ENCODE measurements at places on chromosomes 3 and 15. TPM values are rescaled to one million over a fixed set of nuclear protein-coding genes. Genes with fewer than 3 reads are reported as not detected.

Gene PIGZ
- polyA plus RNA-seq, result 0.92 TPM

- H3K27me3 ChIP-seq, result no peaks in the 10 kb centered on the region
- H3K36me3 ChIP-seq, result no peaks in the 10 kb centered on the region
- H3K4me3 ChIP-seq, result no peak overlapping the region
- no peak for DNase-seq
These were observed 158.8 kb downstream of the ALCAM start for GRCh38 chr3:105525531-105525930.

- DNase-seq, result no peak
- H3K27ac ChIP-seq, result no peak overlapping the region
- no peak overlapping the region for H3K4me3 ChIP-seq
- H3K36me3 ChIP-seq, result no peaks in the 10 kb centered on the region
- no peaks in the 10 kb centered on the region for H3K4me1 ChIP-seq
- H3K27me3 ChIP-seq, result no peaks in the 10 kb centered on the region
These were observed 76.1 kb upstream of the CMSS1 start for GRCh38 chr3:99741588-99741987.

DNA sequence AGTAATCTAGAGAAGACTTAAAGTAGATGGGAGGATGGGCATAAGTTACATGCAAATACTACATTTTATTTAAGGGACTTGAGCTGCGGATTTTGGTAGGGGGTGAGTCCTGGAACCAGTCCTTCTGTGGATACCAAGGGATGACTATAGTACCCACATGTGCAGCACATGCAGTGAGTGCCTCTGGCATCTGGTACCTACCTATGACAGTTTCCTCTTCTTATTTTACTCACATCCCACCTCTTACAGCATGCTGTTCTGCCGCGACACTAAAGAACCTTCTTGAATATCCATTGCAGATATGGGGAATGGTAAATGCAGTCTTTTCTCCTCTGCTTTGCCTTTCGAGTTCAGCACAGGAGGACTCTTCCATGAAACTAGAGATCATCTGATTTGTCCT lies 1.7 kb downstream of the TSEN2 start:
- H3K27ac ChIP-seq, result no peak overlapping the region
- no peak for DNase-seq
- H3K4me1 ChIP-seq, result peaks cover 17% of the 10 kb centered on the region
- H3K36me3 ChIP-seq, result peaks cover 6% of the 10 kb centered on the region
- H3K27me3 ChIP-seq, result peaks cover 4% of the 10 kb centered on the region
- H3K4me3 ChIP-seq, result no peak overlapping the region

- H3K27me3 ChIP-seq, result no peaks in the 10 kb centered on the region
- no peak overlapping the region for H3K4me3 ChIP-seq
- H3K4me1 ChIP-seq, result no peaks in the 10 kb centered on the region
- no peaks in the 10 kb centered on the region for H3K36me3 ChIP-seq
- DNase-seq, result no peak
These were observed 254.4 kb upstream of the GPR149 start for GRCh38 chr3:154684440-154684839.

DNA sequence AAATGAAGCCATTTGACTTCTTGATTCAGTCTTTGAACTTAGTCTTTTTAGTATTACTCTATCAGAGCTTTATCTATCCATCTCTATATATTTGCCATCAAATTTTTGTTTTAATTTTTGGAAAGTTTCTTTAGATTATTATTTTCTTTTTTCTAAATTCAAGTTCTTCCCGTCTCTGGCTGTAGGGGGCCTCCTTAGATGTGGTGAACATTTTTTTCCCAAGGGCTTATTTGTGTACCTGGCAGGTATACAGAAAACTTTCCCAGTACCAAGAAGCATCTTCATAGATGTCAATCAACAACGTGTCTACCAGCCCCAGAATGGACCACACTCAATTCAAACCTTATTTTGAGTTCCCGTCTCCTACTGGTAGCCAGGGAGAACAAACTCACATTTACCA lies 486.8 kb upstream of the CNTN4 start:
- no peaks in the 10 kb centered on the region for H3K36me3 ChIP-seq
- no peak overlapping the region for H3K27ac ChIP-seq
- no peak overlapping the region for H3K4me3 ChIP-seq

- H3K27ac ChIP-seq, result no peak overlapping the region
These were observed 20.8 kb upstream of the RNF111 start for GRCh38 chr15:58966698-58967097.

GRCh38 chr15:35101335-35101734 lies 16.2 kb upstream of the NANOGP8 start:
- H3K27ac ChIP-seq, result no peak overlapping the region
- H3K36me3 ChIP-seq, result no peaks in the 10 kb centered on the region
- no peak overlapping the region for H3K4me3 ChIP-seq

Gene IL5RA
- polyA plus RNA-seq, result not detected
